A172 (cell line): ENCODE measurements at places on chromosomes 7 and 10. TPM values are rescaled to one million over a fixed set of nuclear protein-coding genes. Genes with fewer than 3 reads are reported as not detected.

DYNC1I1 gene
- total RNA-seq = 1.1 and 2.4 TPM in 2 replicates

DNA sequence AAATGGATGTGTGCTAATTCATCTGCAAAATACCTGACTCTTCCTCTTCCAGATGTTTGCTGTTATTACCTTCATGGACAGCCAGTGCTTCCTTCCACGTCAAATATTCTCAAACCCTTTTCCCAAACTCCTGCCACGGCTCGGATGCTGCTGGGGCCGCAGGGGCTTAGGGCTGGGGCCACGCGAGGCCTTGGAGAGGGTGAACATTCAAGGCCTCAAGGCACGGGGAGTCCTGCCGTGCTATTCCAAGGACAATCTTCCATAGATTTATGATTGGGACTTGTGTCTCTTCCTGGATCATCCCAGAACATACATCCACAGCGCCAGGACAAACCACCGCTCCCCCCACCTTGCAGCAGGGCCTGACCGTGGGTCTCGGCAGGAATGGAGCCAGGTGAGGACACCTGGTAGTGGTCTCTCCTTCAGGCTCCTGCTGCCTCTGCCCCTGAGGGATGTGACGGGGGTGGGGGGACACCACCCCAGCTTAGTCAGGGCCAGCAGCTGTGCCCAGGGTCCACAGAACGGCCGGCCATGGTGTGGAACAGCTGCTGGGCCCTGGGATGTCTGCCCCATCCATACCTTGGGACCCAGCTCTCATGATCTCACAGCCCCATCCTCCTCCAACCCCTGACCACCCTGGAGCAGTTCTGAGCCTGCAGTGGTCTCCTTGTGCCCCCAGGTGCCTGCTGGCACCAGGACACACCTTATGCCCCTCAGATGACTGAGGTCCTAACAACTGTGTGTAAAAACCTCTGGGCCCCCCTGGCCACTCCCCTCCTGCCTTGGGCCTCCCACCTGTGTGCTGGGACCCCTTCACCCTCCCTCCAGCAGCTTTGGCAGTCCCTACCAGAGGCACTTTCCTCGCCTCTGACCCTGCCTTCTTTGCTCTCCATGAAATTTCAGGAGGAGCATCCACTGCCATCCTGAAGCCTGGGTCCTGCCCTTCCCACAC lies 16.7 kb downstream of the VIPR2 start:
- no peak for DNase-seq

DNA sequence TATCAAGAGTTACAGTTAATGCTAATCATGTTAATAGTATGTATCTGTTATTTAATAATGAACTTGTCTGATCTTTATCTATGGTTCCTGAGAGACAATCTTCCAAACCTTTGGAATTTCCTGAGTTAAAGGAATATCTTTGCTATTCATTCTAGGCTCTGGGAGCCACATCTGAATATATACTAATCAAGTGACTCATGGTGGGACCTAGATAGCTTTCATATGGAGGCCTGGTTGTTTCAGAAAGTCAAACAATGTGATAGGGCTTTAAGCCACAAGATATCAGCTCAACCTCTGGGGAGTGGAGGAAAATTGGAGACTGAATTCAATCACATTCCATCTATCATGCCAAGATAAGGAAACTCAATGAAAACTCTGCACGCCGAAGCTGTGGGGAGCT lies 746.4 kb downstream of the TNS3 start:
- no peak for DNase-seq

GRCh38 chr10:26513101-26513500 lies 75.0 kb downstream of the APBB1IP start:
- no peak for DNase-seq

- DNase-seq = peak; percentile 10
Measured at GRCh38 chr7:54111814-54112511, 430.2 kb upstream of the VSTM2A start.

DNA sequence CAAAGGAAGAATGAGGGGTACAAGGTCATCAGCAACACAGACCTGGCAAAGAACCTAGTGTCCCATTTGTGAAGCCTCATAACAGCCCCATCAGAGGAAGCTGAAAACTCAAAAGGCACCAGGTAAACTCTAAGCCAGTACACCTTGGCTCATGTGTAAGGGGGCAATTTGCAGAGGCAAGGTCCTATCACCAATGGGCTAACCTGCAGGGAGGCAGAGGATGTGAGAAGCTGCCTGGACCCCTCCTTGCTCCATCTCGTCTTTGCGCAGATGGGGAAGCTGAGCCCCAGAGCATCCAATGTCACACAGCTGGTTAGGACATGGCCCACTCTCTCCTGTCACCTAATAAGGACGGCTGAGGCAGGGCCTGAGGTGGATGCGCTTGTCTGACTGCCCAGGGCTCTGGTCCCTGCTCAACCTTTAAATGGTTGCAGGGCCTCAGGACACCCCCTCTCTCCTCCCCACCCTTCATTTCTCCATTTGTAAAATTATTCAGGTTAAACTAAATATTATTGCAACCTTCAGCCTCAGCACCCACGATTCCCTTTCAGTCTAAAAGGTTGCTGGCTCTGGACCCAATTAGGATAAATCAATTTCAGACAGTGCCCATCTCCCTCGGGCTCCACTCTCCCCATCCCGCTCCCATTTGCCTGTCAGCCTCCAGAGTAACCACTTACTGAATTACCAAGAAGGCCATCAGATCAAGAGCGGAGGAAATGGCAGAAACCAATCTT lies 135.3 kb downstream of the OAT start:
- DNase-seq = no peak

PITX3 gene
- not detected in 2 replicates for total RNA-seq

DNA sequence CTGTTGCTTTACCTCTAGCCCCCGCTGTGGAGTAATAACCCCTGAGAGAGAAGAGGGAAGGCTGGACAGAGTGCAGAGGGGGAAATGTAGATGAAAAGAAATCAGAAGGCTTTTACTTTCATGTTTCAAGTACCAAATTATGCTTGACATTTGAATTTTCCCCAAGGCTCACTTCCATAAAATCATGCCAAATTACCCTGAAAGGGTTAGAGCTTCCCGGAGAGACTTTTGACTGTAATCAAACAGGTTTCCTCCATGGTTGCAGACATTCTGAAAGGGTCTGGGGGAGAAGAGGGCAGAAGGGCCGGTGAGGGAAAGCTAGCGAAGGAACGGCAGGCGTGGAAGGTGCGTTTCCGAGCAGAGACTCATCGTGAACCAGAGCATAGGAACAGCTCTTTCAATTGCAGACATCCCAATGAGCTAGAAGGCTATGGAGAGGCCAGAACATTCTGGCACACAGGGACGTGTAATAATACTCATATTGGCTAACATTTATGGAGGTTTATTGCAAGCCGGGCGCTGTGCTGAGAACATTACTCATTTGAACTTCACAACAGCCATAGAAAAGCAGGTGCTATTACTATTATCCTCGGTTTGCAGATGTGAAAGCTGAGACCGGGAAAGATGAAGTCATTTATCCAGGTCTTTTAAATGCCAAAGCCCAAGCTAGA lies 620.8 kb upstream of the AUTS2 start:
- no peak for DNase-seq

NPS gene
- not detected in 2 replicates for total RNA-seq

DNA sequence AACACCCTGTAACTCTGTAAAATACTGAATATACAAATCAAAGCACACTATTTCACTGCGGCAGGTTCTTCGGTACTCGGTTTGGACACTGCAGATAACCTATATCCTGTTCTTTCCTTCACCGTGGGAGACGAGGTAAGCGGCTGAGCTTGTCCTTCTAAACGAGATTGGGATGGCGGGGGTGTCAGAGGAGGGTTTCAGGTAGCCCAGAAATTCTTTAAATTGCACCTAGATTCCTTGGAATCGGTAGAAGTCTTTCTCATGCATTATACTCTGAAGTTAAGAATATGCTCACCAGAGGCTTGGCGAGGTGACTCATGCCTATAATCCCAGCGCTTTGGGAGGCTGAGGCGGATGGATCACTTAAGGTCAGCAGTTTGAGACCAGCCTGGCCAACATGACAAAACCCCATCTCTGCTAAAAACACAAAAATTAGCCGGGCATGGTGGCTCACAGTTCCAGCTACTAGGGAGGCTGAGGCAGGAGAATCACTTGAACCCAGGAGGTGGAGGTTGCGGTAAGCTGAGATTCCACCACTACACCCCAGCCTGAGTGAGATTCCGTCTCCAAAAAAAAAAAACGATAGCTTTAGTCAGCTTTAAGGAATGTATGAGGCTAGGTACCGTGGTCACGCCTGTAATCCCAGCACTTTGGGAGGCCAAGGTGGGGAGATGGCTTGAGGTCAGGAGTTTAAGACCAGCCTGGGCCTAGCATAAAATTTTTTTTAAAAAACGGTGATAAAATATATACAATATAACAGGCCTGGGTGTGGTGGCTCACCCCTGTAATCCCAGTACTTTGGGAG lies 10.1 kb upstream of the LAT2 start:
- peak; percentile 73 for DNase-seq

CCAR1 gene
- 43.1 and 62.3 TPM in 2 replicates for total RNA-seq

CPA2 gene
- total RNA-seq = not detected in 2 replicates

DNA sequence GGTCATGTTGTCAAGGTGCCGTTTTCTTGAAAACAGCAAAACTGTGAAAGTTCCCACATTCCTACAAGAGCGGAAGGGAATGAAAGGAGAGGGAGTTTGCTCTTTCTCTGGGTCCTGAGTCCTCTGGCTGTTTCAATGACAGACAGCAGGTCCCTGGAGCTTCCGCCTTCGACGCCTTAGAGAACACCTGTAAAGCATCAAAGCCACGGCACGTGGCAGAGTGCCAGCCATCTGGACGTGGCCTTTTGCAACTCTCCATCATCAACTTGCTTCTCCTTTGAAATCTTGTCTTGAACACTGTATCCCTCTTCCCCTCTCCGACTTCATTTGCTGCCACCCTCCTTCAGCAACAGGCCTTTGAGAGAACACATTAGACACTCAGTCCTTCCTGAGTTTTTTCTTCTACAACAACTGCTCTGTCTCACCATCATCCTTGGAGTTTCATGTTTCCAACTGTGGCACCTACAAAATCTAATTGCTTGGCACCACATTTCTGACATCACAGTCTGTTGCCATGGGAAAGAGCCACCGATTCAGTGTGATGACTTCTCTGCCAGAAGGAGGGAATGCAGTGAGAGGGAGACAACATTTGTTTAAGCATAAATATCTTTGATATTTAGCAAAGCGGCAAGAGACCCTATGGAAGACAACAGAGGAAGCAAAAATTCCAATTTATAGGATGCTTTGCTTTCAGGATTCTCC lies 204.9 kb upstream of the PTER start:
- DNase-seq = no peak

DNA sequence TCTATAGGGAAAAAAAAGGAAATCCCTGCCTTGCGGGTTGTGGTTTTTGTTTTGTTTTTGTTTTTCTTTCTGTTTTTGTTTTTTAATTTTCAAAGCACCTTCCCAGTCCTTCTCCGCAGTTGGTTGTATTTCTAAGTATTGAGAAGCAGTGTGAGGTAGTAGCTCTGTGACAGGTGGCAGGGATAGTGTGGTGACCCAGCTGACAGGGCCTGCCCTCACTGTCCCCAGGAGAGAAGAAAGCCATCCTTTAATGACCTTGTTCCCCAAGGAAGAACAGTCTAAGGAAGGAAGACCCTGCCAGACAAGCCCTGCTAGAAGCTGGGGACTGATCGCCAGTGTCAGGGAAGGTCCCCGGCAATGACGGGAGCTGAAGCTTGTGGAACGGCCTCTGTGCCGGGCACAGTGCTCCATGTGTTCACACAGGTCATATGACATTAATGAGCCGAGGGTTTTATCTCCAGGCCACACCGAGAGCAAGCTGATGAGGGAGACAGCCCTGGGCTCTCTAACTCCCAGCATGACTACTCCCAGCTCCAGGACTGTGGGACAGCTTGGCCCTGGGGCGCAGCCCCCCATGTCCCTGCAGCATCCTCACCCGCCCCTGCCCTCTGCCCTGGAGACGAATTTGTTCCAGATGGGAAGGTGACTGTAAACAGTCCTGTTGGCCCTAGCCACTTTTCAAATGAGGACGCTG lies 69.0 kb upstream of the LRRC18 start:
- DNase-seq = no peak

GRCh38 chr10:88598055-88598454 lies 11.5 kb downstream of the LIPJ start:
- DNase-seq = no peak

SDK1 gene
- 1.8 and 2.5 TPM in 2 replicates for total RNA-seq

DNA sequence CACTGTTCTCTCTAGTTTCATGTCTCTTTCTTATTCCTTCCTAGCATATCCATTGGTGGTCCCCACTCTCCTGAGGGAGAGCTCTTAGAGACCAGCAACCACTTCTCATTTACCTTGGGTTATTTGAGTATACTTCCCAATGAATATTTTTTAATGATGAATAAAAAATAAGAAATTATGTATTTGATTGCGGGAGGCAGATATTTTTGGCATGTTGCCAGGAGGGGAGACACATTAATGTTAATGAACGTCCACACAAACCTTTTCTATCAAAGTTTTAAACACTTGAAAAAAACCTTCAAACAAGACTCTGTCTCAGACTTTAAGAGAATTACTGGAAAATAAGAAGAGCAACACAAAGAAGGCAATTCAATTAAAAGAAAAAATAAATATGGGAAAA lies 260.6 kb upstream of the MAGI2 start:
- no peak for DNase-seq

DNA sequence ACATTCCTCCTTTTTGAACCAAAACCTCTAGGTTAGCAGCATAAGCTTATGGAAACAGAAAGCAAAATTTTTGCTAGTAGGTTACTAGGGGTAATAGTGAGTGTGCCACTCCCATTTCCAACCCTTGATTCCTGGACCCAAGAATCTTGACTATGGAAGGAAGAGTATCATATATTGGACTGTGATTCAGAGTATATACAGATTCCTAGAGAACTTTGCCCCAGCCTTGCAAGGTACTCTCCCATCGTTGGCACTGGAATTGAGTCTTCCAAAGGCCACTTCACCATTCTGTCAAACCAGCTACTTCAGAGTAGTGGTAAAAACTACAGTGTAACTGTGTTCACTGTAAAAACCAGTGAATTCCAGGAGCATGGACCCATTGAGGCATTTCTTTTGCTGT lies 69.4 kb downstream of the LRRC17 start:
- no peak for DNase-seq

STK31 gene
- 0.07 and 0.45 TPM in 2 replicates for total RNA-seq

ENTPD1 gene
- 1.9 and 2.5 TPM in 2 replicates for total RNA-seq

DNA sequence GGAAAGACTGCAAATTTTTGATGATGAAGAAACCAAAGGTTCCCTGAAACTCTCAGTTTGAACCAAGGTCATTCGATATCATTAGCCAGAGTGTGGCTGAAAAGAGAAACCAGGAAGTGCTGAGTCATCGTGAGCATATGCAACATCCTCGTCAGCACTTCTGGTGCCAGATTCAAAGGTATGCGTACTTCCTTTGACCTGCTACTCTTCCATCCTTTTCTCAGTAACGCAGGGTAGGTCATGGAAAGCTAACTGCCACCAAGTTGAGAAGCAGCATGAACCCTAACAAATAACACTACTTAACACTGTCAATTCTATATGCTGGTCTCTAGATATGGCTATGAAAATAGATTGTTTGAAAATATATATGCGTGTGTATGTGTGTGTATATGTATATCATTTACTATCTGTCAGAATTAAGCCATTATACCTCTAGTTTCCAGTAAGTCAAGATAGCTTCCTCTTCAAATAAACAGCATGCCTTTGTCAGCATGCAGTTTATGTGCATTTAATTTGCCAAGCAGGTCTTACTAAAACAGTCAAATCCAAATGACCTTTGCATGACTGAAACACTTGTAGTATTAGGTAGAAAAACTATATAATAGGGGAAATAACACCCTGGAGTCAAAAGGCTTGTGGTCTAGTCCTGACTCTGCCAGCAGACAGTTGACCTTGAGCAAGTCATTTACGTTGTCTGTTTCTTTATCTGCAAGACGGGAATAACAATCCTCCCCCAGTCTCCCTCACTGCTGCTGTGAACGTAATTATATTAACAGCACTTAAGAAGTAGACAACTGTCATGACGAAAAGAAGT lies 26.4 kb downstream of the CDK6 start:
- peak; percentile 94 for DNase-seq

CRYGN gene
- total RNA-seq = 1.2 TPM in 1 of 2 replicates, not detected in the other

- DNase-seq = peak; percentile 16
Measured at GRCh38 chr10:23370106-23370505, 25.5 kb upstream of the C10orf67 start.
